ENCODE measurements at places on chromosomes 6 and 20. TPM values are rescaled to one million over a fixed set of nuclear protein-coding genes. Genes with fewer than 3 reads are reported as not detected.

C6orf47 gene
- total RNA-seq, result 32.5 TPM

PAX1 gene
- not detected for total RNA-seq

KHDC1L gene
- not detected for total RNA-seq

KIAA1755 gene
- not detected for total RNA-seq

BPIFB4 gene
- total RNA-seq, result not detected

ADGRB3 gene
- not detected for total RNA-seq

TSHZ2 gene
- total RNA-seq, result 78.8 TPM

C20orf141 gene
- total RNA-seq, result not detected

PRL gene
- total RNA-seq, result not detected

SLC22A3 gene
- total RNA-seq, result not detected

MAP7 gene
- total RNA-seq, result 0.14 TPM

PLAGL1 gene
- total RNA-seq, result 11.2 TPM

KHDC1 gene
- total RNA-seq, result 0.66 TPM

- no peak for DNase-seq
Observed at GRCh38 chr6:142737368-142738034, 207.5 kb downstream of the HIVEP2 start.

DNA sequence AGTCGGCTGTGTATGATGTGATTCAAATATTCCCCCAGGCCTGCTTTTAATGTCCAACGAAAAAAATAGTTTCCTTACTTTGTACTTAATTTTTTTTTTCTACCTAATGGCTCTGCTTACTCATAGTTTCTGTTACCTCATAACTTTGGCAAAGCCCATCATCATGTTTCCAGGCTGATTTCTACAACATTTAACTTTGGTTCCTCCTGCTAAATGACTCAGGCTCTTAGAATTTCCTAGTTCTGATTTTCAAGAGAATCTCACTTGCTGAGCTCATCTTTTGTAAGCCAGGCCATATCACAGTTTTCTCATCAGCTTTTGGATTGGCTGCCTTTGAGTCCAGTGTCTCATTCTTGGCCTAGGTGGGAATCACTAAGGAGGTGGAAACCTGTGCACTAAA lies 323.1 kb downstream of the HDGFL1 start:
- DNase-seq, result no peak

DNA sequence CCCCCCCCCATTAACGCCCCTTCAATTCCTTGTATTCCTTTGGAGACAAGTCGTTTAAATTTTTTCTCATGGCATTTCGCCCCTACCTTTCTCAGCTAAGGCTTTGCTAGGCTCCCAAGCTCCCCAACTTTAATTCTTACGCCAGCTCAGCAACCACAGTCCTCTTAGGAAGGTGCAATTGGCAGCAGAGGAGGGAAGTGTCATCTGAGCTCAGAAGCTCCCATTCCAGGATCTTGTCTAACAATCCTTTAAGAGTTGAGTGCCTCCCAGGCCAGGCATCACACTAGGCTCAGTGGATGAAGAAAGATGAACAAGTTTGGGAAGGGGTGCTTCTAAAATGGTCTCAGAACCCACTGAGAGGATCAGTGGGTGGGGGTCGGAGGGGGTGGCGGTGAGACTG lies 131.2 kb upstream of the AKAP12 start:
- DNase-seq, result no peak

DNA sequence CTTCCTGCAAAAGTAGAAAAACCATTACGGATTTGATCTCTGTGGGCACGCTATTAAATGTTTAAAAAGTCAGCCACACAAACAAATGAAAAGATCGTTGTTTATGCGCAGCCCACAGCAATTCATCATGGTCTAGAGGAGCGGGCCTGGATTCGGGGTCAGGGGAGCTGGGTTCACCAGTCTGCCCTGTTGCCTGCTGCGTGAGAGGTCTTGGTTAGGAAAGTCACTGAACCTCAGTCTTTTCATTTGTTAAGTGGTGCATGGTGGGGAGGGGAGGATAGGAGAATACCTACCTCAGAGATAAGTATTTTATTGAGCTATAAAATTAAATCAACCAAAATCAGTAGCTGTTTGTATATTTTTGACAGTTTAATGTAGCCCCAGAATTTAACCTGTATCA lies 47.3 kb upstream of the FYN start:
- DNase-seq, result no peak

GRCh38 chr6:71262914-71263313 lies 25.7 kb upstream of the OGFRL1 start:
- no peak for DNase-seq

GRCh38 chr6:111669326-111669725 lies 63.6 kb upstream of the TRAF3IP2 start:
- DNase-seq, result no peak

GRCh38 chr6:150813319-150813992 lies 52.0 kb upstream of the MTHFD1L start:
- no peak for DNase-seq

DNA sequence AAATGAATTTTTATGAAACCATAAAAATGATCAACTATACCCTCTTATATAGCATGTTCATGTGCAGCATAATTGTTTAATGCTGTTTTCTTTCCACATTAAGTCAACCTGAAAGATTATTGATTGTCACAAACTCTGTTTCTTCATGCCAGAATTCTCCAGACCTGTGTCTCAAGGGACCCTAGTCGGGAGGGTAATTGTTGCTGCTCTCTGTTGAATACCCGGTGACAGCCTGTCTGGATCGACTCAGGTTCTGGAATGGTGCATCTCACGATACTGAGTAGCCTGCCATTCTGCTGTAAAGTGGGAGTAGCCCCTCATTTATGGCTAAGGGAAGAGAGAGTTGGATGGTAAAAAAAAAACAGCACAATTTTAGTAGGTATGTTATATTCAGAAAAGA lies 449.9 kb upstream of the SOX4 start:
- no peak for DNase-seq

DNA sequence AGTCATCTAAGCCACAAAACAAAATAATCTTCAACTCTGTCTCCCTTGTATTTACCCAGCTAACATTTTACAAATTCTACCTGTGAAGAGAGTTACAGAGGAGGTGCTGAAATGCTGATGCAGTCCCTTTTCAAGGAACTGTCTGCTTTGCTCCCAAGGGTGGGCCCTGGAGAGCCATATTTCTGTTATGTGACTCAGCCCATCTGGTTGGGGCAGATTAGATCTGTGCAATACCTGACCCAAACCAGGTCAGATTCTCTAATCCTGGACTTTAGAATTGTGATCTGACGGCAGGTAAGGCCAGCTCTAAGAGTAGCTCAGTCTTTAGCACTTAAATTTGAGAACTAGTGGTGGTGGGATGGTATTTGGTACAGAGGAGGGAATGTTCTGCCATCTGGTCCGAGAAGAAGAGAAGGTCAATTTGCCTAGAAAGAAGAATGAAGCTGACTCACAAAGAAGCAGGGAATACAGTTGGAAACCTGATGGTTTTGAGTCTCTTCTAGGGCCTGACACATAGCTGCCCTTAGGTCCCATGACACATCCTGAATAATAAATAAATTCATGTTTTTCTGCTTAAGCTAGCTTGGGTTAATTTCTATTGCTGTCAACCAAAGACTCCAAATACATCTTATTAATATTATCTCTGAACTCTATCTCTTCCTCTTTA lies 8.1 kb downstream of the ZNF311 start:
- DNase-seq, result no peak

DNA sequence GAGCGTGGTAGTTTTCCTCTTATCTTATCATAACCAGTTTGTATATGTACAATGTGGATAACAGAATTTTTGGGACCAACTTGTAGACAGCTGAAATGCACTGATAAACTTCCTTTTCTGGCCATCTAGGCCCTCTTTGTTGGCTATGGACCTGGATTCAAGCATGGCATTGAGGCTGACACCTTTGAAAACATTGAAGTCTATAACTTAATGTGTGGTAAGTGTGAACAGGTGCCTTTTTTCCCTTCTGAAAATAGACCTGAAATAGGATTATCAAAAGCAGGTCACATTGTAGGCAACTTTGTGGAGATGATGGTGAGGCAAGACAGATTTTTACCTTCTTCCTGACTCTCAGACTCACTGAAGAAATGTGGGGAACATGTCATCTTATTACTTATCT lies 67.8 kb downstream of the ENPP1 start:
- no peak for DNase-seq

- DNase-seq, result no peak
Observed at GRCh38 chr6:12113190-12113577, 101.1 kb downstream of the HIVEP1 start.

- DNase-seq, result no peak
Observed at GRCh38 chr20:54047048-54047447, 23.3 kb downstream of the BCAS1 start.

DNA sequence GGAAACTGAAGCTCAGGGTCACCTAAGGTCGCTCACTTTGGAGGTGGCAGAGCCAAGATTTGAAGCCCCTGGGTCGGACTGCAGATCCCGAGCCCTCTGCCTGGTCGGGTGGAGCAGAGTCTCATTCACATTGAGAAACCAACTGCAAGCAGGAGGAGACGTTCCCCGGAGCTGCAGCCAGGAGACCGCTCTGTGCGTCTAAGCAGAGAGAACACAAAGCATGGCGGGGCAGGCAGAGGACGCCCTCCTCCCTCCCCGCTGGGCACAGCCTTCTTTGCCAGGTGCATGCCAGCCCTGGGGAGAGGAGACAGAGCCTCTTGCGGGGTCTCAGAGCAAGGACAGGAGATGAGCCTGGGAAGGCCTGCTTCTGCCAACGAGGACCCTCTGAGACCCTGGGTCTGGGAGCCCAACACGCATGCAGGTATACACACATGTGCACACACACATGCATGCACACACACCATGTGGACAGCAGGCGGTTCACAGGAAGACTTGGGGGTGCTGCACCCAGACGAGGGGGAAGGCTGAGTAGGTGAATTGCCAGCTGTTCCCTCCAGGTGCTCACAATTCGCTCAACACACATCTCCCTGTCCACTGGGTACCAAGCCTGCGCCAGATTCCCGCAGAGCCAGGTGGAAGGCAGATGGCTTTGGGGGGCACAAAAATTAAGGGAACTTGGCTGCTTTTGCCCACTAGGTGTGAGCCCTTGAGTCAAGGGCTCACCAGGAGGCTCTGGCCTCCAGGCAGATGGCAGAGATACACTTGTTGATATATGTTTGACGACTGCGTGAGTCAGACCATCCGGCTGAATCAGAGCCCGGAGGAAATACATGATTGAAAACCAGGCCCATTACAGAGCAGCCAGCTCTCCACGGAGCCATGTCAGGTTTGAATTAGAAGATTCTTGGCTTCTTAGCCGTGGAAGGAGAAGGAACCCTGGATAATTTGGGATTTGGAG lies 5.5 kb upstream of the NTSR1 start:
- DNase-seq, result no peak

GRCh38 chr6:63764318-63764916 lies 128.8 kb downstream of the PHF3 start:
- no peak for DNase-seq

DNA sequence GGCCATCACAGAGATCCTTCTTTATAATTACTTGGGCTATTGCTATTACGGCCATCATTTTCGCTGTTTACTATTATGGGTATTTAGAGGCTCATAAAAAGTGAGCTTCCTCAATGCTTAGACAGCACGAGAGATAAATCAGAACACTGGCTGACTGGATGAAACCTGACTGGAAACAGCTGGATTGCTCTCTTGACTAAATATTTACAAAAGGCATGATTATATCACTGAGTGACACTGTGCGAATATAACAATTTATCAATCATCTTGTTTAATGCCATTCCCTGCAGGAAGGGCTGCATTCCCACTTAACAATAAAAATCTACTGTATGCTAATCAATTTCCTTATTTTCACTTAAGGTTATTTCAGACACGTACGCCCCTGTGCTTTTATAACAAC lies 260.1 kb upstream of the ARID1B start:
- DNase-seq, result no peak

DNA sequence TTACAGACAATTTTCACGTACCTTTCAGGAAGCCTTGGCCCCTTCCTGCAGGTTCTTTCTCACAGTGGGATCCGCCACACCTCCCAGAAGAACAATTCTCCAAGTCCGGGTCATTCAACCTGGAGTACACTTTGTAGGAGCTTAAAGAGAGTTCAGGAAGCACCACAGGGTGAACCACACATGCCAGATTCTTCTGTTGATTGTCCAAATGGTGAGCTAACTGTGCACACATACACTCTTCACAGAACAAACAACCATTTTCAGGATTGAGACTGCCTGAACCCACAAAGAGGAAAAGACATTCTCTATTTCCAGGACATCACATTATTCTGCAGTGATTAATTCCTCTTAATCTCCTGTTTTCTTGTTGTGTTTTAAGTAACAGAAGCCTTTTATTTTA lies 51.0 kb downstream of the SCGN start:
- DNase-seq, result no peak

DNA sequence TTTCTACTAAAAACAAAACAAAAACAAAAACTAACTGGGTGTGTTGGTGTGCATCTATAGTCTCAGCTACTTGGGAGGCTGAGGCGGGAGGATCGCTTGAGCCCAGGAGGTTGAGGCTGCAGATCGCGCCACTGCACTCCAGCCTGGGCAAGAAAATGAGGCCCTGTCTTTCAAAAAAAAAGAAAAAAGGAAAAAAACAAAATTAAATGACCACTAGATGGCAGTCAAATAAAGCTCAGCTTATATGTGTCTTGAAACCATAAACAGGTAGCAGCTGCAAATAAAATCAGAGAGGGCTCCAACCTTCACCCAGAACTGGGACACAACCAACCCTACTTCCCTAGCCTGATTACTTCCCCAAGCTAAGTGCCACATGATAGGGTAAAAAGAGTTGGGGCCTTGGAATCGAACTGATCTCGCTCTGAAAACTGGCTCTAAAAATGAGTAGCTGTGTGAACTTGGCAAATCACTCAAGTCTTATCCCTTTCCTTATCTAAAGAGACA lies 67.1 kb upstream of the ADGRF4 start:
- peak; percentile 54 for DNase-seq

Data from naive thymus-derived CD4-positive, alpha-beta T cell (primary cell).